ENCODE measurements at places on chromosomes 6 and 20.
A peak's percentile ranks its signal among the peaks of the same experiment; 100 is the strongest.

DNA sequence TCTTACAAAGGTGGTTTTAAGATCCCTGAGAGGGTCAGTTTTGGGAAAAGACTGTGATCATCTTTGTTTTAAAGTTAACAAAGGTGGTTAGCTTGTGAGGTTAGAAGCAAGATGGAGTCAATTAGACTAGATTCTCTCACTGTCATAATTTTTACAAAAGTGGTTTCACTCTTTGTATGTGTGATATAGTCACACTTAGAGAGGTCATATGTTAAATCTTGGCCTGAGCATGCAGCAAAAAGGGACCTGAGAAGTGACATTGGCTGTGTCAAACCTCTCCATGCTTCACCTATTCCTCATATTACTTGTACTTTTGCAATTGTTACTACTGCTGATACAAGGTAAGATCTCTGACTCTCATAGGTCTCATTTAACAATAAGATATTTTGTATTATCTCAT, 368.0 kb downstream of the TBC1D32 start:
- DNase-seq: no peak

DNA sequence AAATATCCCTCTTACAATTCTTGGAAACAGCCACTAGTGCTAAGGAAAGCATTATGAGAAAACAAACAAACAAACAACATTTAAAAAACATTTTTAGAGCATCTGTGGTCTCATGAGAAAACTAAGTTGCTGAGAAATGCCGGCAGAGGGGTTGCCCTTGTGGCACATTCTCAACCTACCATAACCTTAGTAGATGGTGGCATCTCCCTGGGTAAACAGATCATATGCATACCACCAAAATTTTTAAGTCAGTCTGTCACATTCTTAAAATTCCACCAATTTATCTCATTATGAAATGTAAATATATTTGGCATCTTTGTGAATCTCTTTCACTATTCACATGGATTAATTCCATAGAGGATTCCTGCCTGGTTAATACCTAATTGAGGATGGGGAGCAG, 575.7 kb upstream of the MARCKS start:
- DNase-seq: no peak

GRCh38 chr20:1566701-1567100, 9.2 kb upstream of the SIRPD start:
- no peak for DNase-seq

DNA sequence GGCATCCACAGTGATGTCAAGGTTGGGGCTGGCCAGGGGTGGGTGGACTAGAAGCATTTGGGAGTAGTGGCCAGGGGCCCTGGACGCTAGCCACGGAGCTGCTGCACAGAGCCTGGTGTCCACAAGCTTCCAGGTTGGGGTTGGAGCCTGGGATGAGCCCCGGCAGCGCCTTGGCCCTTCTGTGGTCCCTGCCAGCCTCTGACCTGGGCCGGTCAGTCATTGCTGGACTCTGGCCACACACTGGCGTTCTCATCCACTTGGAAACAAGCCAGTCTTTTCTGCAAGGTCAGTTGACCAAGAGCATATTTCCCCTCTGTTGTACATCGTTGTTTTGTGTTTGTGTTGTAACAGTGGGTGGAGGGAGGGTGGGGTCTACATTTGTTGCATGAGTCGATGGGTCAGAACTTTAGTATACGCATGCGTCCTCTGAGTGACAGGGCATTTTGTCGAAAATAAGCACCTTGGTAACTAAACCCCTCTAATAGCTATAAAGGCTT, 8.4 kb downstream of the PSMA7 start:
- no peak for DNase-seq

DNA sequence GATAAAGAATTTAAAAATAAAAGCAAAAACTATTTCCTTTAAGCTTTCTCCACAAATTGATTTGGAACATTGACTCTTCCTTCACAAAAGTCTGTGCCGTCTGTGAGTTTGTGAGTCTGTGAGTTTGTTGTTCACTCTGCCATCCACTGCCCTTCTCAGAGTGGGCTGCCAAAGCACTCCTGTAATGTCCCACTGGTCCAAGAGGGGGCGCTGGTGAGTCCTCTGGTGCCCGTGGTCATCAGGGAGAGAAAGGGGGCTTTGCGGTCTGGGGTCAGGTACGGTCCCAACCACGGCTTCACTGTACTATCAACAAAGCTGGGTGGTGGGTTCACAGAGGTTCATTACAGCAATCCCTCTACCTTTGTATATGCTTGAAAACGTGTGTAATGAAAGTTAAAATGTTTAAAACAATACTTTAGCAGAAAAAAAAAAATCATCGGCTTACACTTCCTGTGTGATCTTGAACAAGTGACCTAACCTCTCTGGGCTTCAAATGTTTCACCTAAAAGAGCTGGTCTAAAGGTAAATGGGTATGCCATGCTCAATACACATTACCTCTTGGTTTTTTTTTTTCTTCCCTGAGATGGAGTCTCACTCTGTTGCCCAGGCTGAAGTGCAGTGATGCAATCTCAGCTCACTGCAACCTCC, 5.6 kb upstream of the ANKRD60 start:
- DNase-seq: no peak

- DNase-seq: no peak
These were observed 37.1 kb downstream of the GPR6 start for GRCh38 chr6:110015206-110015605.

DNA sequence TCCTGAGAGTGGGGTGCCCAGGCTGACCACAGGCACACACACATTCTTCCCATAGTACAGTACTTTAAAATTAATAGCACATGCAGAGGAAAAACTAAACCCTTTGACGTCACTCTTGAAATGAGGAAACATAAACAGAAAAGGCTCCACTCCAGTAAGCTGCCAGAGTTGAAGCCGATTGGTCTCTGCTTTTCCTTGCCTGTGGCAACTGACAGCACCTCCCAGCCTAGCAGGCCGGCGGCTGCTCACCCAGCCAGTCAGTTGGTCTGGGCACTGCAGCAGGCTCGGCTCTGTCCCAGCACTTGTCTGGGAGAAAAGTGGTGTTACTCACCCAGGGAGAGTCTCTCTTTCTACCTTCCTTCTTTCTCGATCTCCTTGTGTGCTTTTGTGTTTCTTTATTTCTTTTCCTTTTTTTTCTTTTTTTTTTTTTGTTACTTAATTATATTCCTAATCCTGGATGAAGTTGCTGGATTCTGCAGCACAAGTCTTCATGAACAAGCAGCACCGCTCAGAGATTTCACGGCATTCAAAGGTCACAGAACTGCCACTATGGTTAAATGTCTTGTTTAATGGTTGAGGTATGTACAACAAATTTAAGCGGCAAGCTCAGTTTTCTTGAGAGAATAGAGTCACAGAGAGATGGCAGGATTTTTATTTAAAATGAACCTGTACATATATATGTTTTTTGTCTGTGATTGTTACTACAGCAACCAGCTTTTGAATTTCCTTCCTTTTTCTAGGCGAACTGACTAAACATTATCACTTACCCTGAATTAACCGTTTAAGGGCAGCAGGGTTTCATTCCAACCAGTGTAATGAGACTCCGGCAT, at the start of gene PDE7B:
Gene PDE7B, plus strand, starts transcription at position 260 of the 830 bp plus-strand sequence.
- peak; percentile 15 for DNase-seq

GRCh38 chr20:57620274-57620990, at the start of gene ZBP1:
Gene ZBP1 (minus strand): TSS chr20:57620426. CDS start chr20:57620295, 131 bp downstream.
- no peak for DNase-seq

GRCh38 chr6:34068462-34069044, 77.3 kb downstream of the GRM4 start:
- no peak for DNase-seq

GRCh38 chr20:22464312-22465003, 119.9 kb downstream of the FOXA2 start:
- no peak for DNase-seq

DNA sequence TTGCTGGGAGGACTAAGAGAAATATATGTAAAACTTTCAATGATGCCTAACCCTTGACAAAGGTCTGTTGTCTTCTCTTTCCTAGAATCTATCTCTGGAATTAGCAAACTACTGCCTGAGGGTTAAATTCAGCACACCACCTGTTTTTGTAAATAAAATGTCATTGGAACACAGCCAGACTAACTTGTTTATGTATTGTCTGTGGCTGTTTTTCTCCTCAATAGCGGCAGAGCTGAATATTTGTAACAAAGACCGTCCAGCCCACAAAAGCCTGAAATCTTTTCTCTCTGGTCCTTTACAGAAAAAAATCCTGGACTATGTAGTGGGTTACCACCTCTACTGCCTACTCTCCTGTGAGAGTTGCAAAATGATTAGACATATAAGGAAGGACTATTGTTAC, 33.3 kb upstream of the SYNDIG1 start:
- DNase-seq: no peak

DNA sequence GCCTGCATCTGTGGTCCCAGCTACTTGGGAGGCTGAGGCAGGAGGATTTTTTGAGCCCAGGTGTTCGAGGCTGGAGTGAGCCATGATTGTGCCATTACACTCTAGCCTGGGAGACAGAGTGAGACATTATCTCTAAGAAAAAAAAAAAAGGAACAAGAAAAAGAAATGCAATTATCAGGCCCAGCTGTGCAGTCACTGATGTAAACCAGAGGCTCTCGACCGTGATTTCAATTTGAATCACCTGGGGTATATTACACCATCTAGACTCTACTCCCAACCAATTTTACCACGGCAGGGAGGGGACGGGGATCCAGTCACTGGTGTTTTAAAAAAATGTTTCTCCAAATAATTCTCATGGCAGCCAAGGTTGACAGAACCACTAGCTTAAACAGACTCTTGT, 48.8 kb upstream of the NKX2-2 start:
- no peak for DNase-seq

GRCh38 chr6:157741321-157741947, 81.6 kb upstream of the SNX9 start:
- no peak for DNase-seq

- no peak for DNase-seq
These were observed 12.8 kb upstream of the ELOVL5 start for GRCh38 chr6:53361549-53362031.

DNA sequence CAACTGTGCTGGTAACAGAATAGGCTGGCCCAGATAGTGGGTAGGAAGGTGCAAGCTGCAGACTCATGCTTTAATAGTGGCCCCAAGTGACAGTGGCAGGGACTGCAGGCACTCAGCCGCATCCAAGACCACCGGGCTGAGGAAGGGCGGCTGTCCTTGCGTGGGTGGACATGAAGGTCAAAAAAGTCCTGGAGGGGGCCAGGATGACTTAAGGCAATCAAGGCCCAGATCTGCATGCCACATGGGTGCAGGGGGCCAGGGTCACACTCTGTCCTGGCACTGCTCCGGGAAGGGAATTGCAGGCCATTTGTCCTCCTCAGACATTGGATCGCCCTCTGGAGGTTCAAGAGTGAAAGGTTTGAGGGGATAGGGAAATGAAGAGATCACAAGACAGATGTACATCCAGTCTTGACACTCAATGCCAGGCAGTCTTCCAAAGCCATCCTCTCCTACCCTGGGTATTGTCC, 10.4 kb upstream of the VNN2 start:
- DNase-seq: peak; percentile 29

- DNase-seq: no peak
These were observed 40.6 kb downstream of the LYRM2 start for GRCh38 chr6:89597988-89598387.

DNA sequence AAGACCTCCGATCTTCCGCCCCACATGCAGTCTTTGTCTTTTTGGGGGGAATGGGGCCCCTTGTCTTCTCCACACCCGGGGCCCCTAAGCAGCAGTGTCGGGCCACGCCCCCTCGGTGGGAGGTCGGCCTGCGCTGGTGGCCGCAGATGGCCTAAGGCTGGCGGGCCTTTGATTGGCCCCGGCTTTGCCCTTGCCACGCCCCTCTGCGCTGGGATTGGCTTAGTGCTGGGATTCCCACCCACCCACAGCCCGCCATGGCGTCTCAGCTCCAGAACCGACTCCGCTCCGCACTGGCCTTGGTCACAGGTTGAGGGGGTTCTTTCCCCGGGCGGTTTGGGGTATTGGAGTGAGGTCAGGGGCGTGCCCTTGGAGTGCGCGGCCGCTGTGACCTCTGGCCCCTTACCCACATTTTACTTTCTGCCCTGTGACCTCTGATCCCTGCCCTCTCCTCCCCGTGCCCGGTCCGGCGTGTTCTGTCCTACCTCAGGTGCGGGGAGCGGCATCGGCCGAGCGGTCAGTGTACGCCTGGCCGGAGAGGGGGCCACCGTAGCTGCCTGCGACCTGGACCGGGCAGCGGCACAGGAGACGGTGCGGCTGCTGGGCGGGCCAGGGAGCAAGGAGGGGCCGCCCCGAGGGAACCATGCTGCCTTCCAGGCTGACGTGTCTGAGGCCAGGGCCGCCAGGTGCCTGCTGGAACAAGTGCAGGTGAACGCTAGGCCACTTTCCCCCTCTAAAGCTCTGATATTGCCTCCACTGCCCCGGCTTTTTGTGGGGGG, at the start of gene HSD17B8:
Gene HSD17B8, plus strand, starts transcription at position 241 of the 776 bp plus-strand sequence. Its CDS starts 14 bp downstream, at position 255.
- peak; percentile 89 for DNase-seq

- no peak for DNase-seq
These were observed 145.8 kb downstream of the PLCB4 start for GRCh38 chr20:9214685-9215084.

DNA sequence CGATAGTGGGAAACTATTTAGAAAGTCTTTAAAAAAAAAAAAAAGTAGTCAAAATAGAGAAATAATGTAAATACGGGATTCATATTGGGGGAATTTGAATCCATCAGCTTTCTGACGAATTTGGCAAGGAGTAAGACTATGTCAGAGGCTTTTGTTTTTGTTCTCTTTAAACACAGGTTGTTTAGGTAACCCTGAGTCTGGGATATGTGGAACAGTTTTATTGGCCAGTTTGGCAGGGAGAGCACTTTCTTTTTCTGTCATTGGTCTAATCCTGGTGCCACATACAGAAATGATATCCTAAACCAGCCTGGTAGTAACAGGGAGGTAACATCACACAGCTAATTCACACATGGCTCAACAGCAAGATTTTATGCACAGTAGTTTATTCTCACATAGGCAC, 27.7 kb downstream of the HAO1 start:
- no peak for DNase-seq

DNA sequence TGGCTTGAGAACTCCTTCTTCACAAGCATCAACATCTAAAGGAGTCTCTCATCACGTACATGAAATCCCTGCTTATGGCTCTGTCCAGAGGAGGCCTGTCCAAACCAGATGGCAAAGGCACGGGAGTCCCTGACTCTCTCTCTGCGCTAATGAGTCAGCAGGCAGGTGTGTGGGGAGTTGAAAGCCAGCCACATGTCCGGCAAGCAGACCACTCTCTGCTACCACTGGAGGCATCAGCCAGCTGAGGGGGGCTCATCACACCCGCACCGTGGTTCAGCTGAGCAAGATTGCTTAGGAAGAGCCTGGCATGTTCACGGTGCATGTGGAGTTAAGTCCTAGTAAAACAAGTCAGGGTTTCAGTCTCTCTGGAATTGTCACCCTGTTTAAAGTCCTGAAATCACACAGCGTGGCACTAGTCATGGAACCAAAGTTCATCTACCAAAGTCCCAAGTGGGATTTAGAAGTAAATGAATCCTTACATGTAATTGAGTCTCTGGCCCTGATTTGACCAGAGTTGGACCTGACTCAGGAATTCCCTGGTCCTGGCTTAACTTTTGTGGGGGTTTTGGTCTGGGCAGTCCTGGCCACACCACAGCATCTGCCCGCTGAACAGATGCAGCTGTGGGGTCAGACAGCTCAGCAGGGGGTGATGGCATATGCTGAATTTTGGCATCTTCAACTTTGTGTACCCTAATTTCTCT, 155.2 kb upstream of the RIN2 start:
- no peak for DNase-seq

DNA sequence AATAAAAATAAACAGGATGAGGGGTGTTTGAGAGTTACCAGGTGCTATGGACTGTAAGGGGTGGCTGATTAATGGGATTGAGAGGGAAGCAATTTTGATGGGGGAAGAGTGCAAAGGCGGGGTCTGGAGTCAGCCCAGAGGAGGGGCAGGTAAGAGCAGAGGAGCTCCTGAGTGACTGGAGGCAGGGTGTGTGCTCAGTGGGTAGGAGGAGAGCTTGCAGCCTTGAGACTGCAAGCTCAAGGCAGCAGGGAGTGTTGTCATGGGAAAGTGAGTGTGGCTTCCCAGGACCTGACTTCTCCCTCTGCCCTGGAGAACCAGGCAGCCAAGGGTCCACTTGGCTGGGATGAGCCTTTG, 54.2 kb downstream of the RAB44 start:
- DNase-seq: no peak

Measured in neuronal stem cell (in vitro differentiated cells).